CD4-positive, CD25-positive, alpha-beta regulatory T cell (primary cell): ENCODE measurements at places on chromosomes 11 and 22.

GRCh38 chr11:120740380-120740779, 228.8 kb downstream of the GRIK4 start:
- H3K4me1 ChIP-seq, result no peaks in the 10 kb centered on the region
- H3K27ac ChIP-seq, result no peak overlapping the region
- DNase-seq, result no peak
- no peak overlapping the region for H3K4me3 ChIP-seq
- H3K27me3 ChIP-seq, result no peaks in the 10 kb centered on the region
- no peaks in the 10 kb centered on the region for H3K36me3 ChIP-seq

- no peaks in the 10 kb centered on the region for H3K27me3 ChIP-seq
- peaks cover 66% of the 10 kb centered on the region for H3K36me3 ChIP-seq
- DNase-seq, result peak; percentile 31
- peaks cover 9% of the 10 kb centered on the region for H3K4me1 ChIP-seq
- peak overlapping the region; percentile 33 for H3K27ac ChIP-seq
These were observed 15.0 kb downstream of the RBX1 start for GRCh38 chr22:40965936-40966725.

GRCh38 chr22:44399906-44400762, 87.4 kb upstream of the SHISAL1 start:
- no peaks in the 10 kb centered on the region for H3K27me3 ChIP-seq

DNA sequence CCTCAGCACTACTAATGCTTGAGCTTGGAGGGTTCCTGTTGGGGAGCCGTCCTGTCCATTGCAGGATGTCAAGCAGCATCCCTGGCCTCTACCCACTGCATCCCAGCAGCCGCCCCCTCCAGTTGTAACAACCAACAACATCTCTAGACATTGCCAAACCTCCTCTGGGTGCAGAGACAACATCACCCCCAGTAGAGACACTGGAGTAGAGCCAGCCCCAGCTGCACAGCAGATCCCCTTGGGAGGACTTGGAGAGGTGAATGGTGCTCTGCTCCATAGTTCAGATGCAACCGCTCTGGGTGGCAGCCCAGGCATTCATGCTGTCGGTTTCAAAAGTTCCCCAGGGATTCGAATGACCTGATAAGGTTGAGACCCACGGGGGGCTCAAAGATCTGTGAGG, 259.0 kb downstream of the MN1 start:
- H3K36me3 ChIP-seq, result no peaks in the 10 kb centered on the region
- H3K4me1 ChIP-seq, result no peaks in the 10 kb centered on the region
- no peaks in the 10 kb centered on the region for H3K27me3 ChIP-seq
- no peak overlapping the region for H3K4me3 ChIP-seq
- DNase-seq, result no peak

- DNase-seq, result peak; percentile 44
- no peak overlapping the region for H3K27ac ChIP-seq
- no peaks in the 10 kb centered on the region for H3K36me3 ChIP-seq
These were observed 1155.9 kb downstream of the TBC1D22A start for GRCh38 chr22:47918276-47918921.

GRCh38 chr11:45062115-45062514, 84.3 kb upstream of the PRDM11 start:
- H3K4me3 ChIP-seq, result no peak overlapping the region
- no peaks in the 10 kb centered on the region for H3K27me3 ChIP-seq
- no peaks in the 10 kb centered on the region for H3K4me1 ChIP-seq
- H3K36me3 ChIP-seq, result no peaks in the 10 kb centered on the region
- H3K27ac ChIP-seq, result no peak overlapping the region

DNA sequence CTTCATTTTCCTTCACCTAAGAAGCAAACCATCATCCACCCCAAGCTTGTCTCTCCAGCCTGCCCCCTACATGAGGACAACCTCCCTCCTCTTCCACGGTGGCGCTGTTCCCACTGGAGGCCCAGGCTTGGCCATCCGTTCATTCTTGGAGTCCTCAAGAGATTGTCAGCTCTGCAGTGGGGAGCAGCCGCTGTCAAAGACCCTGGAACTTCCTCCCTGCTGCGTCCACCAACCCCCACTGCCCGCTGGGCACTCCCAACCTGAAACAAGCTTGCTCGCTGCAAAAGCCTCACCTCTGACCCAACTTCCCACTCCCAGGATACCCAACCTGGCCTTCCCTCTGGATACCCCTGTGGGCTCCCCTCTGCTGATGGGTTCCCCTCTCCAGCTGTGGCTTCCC, 10.4 kb upstream of the CD81 start:
- no peak overlapping the region for H3K4me3 ChIP-seq
- no peaks in the 10 kb centered on the region for H3K4me1 ChIP-seq
- no peak overlapping the region for H3K27ac ChIP-seq
- no peak for DNase-seq
- no peaks in the 10 kb centered on the region for H3K36me3 ChIP-seq
- no peaks in the 10 kb centered on the region for H3K27me3 ChIP-seq

GRCh38 chr11:80024119-80024518, 583.3 kb upstream of the TENM4 start:
- H3K27me3 ChIP-seq, result no peaks in the 10 kb centered on the region
- H3K4me3 ChIP-seq, result no peak overlapping the region
- no peak for DNase-seq
- no peaks in the 10 kb centered on the region for H3K36me3 ChIP-seq
- H3K4me1 ChIP-seq, result no peaks in the 10 kb centered on the region

DNA sequence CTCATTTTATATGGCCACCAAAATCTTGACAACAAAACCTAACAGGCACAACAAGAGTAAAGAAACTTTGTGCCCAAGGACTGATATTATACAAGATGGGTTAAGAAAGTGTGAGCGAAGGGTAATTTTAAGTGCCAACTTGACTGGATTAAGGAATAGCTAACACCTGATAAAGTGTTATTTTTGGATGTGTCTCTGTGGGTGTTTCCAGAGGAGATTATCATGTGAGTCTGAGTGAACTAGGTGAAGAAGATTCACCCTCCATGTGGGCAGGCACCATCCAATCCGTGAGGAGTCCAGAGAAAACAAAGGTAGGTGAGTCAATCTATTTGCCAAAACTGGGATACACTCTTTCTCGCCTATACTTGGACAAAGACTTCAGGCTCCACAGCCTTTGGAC, 461.6 kb downstream of the ETS1 start:
- DNase-seq, result no peak
- no peaks in the 10 kb centered on the region for H3K4me1 ChIP-seq
- no peak overlapping the region for H3K27ac ChIP-seq
- no peaks in the 10 kb centered on the region for H3K36me3 ChIP-seq
